ENCODE measurements at places on chromosomes 11 and 22. TPM values are rescaled to one million over a fixed set of nuclear protein-coding genes. Genes with fewer than 3 reads are reported as not detected.

DNA sequence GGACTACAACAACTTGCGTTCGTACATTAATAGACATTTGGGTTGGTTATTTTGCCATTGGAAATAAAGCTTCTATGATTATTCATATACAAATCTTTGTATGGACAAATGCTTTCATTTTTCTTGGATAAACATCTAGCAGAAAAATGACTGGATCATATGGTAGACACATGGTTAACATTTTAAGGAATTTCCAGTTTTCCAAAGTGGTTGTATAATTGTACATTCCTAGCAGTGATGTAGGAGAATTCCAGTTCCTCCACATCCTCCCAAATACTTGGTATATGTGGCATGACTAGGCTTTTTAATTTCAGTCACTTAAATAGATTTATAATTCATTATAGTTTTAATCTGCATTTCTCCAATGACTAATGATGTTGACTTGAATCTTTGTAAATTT, 246.2 kb upstream of the NCAM1 start:
- DNase-seq = no peak

DNA sequence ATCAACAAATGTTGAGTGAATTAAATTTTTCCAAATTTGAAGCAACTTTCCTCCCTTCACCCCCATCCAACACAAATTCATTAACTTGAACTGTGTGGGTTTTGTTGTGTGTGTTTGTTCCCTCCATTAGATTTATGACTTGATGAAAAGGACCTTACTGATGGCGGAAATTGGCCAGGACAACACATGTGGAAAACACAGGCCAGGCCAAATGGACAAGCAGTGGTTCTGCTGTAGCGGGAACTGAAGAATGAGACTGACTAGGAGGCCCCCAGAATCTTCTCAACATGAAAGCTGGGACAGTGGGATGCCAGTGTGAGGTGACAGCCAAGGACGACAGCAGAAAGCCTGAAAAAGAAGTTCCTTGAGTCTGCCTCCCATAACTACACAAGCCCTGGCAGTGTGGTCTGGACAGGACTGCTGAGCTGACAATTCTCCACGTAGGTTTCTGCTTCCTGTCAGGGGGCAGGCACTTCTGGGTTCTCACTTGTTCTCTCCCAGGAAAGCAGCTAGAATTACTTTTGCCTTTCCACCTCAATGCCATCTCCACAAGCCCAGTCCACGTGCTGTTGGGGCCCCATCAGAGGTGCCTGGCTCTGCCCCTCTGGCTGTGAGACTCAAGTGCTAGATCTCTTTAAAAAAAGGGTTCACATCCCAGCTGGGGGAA, 94.3 kb downstream of the ETS1 start:
- DNase-seq = no peak

Gene BARX2
- total RNA-seq = not detected

Gene GSTT2B
- 4.9 TPM for total RNA-seq

Gene OR8H2
- total RNA-seq = not detected

DNA sequence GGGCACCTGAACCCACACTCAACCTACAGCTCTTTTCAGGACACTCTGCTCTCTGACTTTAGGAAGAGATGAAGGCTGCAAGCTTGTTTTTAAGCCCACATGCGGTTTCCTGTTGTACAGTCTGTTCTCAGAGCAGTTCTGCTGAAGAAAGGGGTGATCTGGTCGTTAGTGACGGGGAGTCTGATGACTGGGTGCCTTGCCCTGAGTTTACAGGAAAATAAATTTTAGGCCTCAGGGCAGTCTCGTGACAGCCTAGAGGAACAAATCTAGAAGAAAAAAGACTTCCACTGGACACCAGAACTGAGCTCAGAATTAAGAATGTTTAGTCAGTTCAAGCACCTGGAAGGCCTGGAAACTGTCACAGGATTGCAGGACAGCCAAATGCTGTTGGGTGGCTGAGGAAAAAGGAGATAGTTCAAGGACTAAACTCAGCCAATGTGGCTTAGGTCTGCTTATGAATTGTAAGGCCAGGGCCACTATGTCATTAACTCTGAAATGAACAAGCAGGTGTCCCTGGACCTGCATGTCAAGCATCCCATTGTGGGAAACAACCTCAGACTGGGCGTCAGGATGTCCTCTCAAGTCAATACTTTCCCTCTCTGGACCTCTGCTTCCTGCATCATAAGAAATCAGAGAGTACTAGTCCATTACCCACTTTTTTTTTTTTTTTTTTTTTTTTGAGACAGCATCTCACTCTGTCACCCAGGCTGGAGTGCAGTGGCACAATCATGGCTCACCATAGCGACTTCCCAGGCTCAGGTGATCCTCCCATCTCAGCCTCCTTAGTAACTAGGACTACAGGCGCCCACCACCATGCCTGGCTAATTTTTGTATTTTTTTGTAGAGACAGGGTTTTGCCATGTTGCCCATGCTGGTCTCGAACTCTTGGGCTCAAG, 5.7 kb downstream of the PIK3IP1 start:
- DNase-seq = no peak

GRCh38 chr11:108672786-108673185, 7.9 kb downstream of the DDX10 start:
- DNase-seq = peak; percentile 22

Gene BIK
- not detected for total RNA-seq

Gene KCTD14
- total RNA-seq = 0.45 TPM

Gene RHOD
- total RNA-seq = 26.1 TPM

GRCh38 chr22:40330615-40331014, 15.7 kb upstream of the ADSL start:
- DNase-seq = no peak

GRCh38 chr11:68270196-68271022, 1.4 kb downstream of the C11orf24 start:
- no peak for DNase-seq

GRCh38 chr11:86513746-86514373, 139.2 kb downstream of the CCDC81 start:
- DNase-seq = no peak

Gene OR6T1
- not detected for total RNA-seq

- no peak for DNase-seq
Observed at GRCh38 chr22:47539374-47539773, 776.9 kb downstream of the TBC1D22A start.

DNA sequence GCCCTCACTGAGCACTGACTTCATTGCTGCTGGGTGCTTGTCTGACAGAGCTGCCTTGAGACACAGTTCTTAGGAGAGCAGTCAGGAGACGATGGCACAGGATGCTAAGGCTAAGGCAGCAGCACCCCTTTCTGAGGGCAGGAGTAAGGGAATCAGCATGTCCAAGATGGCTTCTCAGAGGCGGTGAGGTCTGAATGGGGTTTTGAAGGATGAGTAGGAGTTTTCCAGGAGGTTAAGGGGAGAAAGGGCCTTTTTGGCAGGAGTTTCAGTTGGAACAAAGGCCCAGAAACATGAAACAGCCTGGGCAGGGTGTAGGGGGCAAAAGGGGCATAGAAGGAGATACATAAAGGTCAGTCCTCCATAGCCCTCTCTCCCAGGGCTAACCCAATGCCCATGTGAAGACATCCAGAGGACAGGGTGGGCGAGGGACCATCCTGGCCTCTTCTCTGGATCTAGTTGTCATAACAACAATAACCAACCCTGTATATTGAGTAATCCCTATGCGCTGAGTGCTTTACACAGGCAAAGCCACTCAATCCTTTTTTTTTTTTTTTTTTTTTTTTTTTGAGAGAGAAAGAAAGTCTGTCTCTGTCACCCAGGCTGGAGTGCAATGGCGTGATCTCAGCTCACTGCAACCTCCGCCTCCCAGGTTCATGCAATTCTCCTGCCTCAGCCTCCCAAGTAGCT, 19.0 kb downstream of the CYTH4 start:
- no peak for DNase-seq

- DNase-seq = no peak
Observed at GRCh38 chr22:19358195-19358594, 66.7 kb upstream of the CLTCL1 start.

GRCh38 chr11:20762116-20762844, 92.9 kb downstream of the NELL1 start:
- DNase-seq = no peak

- no peak for DNase-seq
Observed at GRCh38 chr22:34324763-34325162, 404.5 kb upstream of the LARGE1 start.

GRCh38 chr11:130592056-130592455, 143.6 kb downstream of the ADAMTS15 start:
- DNase-seq = peak; percentile 67

- no peak for DNase-seq
Observed at GRCh38 chr11:126781942-126782341, 218.6 kb downstream of the KIRREL3 start.

GRCh38 chr22:40463017-40463631, 92.7 kb downstream of the SGSM3 start:
- DNase-seq = no peak

DNA sequence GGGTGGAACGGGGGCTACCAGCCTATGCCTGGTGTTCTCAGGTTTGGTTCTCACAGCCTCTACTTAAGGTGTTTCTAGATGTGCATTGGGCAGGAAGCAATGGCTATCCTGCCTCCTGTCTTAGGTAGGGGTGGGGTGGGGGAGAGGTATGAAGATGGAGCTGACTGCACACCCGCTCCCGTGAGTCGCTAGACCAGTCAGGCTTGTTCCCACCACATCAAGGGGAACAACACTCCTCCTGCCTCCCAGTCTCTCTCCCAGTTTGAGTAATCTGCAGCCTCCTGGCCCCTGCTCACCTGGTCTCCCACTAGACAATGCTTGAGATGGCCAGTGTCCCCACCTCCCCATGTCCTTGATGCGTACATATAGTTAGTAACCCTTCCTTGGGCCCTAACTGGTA, 79.3 kb upstream of the TENM4 start:
- DNase-seq = no peak

GRCh38 chr11:73746701-73747100, 14.2 kb downstream of the RAB6A start:
- no peak for DNase-seq

DNA sequence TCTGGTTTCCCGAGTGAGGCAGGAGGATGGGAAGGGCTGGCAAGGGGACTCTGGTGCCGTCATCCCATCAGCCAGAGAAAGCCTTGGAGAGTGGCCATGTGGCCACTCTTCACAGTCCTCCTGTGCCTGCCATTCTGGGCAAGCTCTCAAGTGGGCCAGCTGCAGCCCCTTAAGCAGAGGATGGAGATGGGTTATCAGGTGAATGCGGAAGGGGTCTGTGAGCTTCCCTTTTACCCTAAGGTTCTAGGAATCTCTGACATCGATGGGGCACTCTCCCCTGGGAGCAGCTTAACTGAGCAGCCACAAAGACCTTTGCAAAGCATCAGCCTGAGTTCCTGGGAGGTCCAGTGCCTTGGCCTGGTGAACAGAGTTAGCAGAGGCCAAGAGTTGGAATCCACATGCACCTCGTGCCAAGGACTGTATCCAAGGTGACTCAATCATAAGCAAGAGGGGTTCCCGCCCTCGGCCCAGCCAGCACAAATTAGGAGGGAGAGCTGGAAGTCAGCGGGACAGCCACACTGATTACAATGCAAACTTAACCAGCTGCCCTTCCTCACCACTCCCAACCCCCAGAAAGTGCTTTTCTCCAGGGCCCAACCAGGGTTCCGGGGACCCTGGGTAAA, 193.6 kb downstream of the BUD13 start:
- peak; percentile 50 for DNase-seq

Gene ZNF214
- 2.9 TPM for total RNA-seq

Gene FSHB
- not detected for total RNA-seq

Data from fibroblast of the aortic adventitia (primary cell).